ENCODE measurements at places on chromosomes 13 and 19.

GRCh38 chr13:22114630-22115311 lies 443.9 kb downstream of the FGF9 start:
- peak; percentile 34 for DNase-seq

- DNase-seq: peak; percentile 34
Observed at GRCh38 chr19:5001615-5002014, 32.7 kb downstream of the KDM4B start.

GRCh38 chr13:78046331-78046730 lies 127.7 kb upstream of the EDNRB start:
- no peak for DNase-seq

- DNase-seq: no peak
Observed at GRCh38 chr13:59700281-59700680, 463.4 kb downstream of the DIAPH3 start.

GRCh38 chr13:110512198-110512740 lies 49.3 kb downstream of the RAB20 start:
- no peak for DNase-seq

- no peak for DNase-seq
Observed at GRCh38 chr13:96181911-96182310, 92.0 kb downstream of the HS6ST3 start.

- DNase-seq: no peak
Observed at GRCh38 chr13:114147803-114148520, 15.5 kb upstream of the RASA3 start.

GRCh38 chr13:98919566-98919965 lies 58.3 kb downstream of the DOCK9 start:
- DNase-seq: no peak

GRCh38 chr13:34322014-34322742 lies 504.2 kb downstream of the RFC3 start:
- DNase-seq: no peak

- DNase-seq: no peak
Observed at GRCh38 chr19:15419413-15420025, 731 bp upstream of the AKAP8L start.

DNA sequence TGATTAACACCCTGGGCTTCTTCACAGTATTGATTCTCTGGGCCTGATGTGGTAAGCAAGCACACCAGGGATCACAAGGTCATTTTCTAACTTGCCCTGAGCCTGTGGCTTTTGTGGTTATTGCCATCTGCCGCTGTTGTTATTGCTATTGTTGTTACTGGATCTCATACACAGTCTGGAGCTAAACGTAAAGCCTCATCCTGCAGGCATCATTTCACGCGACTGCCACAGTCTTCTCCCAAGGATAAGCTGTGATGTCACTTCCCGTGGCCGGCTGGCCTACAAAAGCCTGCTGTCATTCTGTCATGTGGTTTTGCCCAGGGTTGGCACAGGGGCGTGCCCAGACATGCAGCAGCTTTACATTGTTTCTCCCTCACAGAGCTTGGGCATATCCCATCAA lies 154.0 kb upstream of the GPR12 start:
- DNase-seq: no peak

GRCh38 chr19:11236324-11237301 lies 2.8 kb upstream of the ANGPTL8 start:
- DNase-seq: no peak

- no peak for DNase-seq
Observed at GRCh38 chr13:34020388-34020787, 202.4 kb downstream of the RFC3 start.

GRCh38 chr13:25490236-25490635 lies 118.5 kb downstream of the ATP8A2 start:
- no peak for DNase-seq

DNA sequence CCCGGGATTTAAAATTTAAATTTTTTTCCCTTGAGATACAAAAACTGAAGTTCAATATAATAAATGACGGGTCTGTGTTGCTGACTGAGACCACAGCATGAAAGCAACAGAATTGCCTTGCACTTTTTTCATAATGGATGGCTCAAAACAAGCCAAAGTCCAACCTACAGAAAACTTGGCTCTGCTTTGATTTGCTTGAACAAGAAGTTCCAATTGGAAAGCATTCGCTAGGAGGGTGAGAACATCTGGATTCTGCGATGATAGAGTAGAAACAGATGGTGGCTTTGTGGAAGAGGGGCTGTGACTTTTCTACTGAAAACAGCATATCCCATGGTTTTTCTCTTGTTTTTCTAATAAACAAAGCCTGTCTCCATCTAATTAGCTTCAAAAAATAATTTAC lies 46.4 kb downstream of the THSD1 start:
- DNase-seq: no peak

GRCh38 chr13:80814541-80814940 lies 473.6 kb upstream of the SPRY2 start:
- DNase-seq: no peak

- no peak for DNase-seq
Observed at GRCh38 chr19:47157431-47158321, 27.0 kb downstream of the SAE1 start.

DNA sequence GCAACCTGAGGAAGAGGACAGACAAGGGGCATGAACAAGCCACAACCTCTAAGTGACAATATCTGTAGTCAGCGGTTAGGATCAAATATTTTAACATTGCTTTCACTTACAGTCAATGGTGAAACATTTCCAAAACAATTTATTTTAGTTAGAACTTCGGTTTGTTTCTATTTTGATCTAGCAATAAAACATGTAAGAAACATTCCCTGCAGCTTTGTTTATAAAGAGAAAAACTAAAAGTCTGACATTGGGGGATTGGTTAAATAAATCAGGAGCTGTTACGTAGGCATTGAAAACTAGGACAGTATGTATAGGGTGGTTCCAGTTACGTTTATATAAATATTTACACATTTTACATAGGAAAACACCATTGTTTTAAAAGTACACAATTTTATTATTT lies 3.4 kb downstream of the URI1 start:
- no peak for DNase-seq

DNA sequence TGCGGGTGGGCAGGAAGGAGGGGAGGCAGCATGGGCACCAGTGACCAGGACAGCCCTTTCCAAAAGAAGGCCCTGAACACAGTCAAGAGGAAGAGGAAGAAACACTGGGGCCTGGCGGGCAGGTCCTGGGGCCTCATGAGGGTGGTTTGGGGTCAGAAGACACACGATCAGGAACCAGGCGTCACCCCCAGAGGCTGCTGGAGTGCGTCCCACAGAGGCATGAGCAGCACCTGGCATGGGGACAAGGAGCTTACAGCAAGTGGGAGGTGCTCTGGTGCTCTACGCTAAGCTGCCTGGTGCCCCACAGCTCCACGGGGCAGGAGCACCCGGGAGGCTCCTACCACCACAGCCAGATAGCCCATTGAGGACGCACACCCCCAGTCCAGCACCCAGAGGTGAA lies 20.0 kb downstream of the ELL start:
- peak; percentile 41 for DNase-seq

GRCh38 chr13:27977476-27978300 lies 8.6 kb upstream of the CDX2 start:
- DNase-seq: no peak

- DNase-seq: no peak
Observed at GRCh38 chr13:110705356-110705825, 525 bp downstream of the CARS2 start.

- no peak for DNase-seq
Observed at GRCh38 chr19:11018179-11018578, 57.3 kb downstream of the SMARCA4 start.

- DNase-seq: no peak
Observed at GRCh38 chr13:22288496-22288895, 617.6 kb downstream of the FGF9 start.

- no peak for DNase-seq
Observed at GRCh38 chr13:44218501-44219240, 155.0 kb upstream of the SERP2 start.

- DNase-seq: no peak
Observed at GRCh38 chr13:104460554-104460953, 1394.3 kb upstream of the SLC10A2 start.

GRCh38 chr13:33744589-33745369 lies 73.2 kb upstream of the RFC3 start:
- DNase-seq: no peak

GRCh38 chr19:41546386-41546789 lies 29.6 kb upstream of the CEACAM21 start:
- no peak for DNase-seq

DNA sequence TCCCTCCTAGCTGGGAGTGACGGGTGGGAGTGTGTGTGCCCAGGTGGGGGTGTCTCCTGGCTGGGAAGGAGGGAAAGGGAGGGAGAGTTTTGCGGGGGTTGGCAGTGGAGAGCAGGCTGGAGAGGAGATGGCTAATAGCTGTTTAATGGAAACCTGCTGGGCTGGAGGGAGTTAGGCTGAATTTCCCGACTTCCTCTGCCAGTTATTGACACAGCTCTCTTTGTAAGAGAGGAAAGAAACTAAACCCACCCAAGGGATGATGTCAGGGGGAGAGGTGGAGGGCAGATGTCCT lies 10.2 kb upstream of the ILF3 start:
- DNase-seq: no peak

DNA sequence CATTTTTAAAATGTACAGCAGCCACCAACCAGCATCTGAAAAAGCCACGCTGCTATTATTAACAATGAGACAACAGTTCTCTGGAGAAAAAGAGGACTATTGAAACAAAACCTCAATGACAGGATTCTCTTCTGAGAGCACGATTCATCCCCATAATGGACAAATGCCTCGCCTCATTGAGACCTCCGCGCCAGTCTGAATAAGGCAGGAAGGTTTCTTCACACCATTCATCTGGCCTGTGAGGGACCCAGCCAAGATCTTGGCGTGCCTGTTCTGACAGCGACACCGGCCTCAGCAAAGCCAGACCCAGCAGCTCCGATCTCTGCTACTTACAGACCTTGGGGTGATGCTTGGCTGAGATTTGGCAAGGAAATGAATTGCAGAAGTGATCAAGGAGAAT lies 14.8 kb downstream of the SMIM7 start:
- DNase-seq: no peak

DNA sequence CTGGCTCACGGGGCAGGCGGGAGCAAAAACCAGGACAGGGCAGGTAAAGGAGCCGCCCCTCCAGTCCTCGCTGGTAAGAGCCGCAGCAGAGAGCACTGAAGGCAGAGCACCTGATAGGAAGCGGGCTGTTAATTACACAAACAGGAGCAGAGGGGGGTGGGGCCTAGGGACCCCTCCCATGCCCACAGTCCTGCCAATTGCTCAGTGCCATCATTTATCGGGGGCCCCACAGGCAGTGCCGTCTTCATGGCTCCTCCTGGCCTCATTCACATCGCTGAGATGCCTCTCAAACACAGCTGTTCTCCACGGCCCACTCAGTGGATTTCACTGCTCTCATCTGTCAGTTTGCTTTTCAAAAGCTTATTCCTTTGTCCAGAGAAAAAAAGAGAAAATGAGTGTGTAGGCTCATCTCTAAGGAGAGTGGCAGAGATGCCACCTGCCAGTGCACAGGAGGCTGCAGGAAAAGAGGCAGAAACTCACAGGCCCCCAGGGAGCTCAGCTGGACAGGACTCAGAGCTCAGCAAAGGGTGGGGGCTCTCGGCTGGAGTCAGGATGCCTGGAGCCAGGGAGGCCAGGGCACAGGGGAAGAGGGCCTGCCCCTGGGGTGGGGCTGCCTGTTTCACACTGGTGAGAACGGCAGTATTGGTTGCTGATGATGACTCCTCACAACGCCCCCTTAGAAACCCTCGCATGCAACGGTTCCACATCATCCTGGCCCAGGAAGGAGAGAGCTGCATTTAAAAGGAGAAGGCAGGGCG lies 174.6 kb downstream of the COL4A1 start:
- DNase-seq: no peak

DNA sequence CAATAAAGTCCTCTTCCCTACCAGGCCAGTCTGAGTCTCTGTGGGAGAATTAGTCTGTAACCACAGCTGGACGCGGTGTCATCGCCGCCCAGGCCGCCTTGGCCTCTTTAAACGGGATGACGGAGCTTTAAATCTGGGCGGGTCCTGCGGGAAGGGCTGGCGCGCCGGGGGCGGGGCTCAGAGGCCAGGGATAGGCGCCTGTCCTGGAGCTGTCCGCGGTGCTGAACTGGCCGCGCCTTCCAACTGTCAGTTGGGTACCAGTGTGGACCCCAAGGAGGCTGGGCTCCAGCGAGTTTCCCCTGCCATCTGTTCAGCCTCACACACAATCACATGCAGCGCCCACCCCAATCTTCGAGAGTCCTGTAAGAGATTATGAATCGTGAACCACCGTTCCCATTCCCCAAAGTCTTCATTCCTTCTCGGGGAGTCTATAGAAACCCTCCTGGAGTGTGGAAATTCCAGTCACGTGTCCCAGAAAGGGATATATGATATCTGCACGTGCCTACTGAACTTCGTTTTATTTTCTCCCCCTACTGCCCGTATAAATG lies 11.5 kb downstream of the APLP1 start:
- peak; percentile 68 for DNase-seq

DNA sequence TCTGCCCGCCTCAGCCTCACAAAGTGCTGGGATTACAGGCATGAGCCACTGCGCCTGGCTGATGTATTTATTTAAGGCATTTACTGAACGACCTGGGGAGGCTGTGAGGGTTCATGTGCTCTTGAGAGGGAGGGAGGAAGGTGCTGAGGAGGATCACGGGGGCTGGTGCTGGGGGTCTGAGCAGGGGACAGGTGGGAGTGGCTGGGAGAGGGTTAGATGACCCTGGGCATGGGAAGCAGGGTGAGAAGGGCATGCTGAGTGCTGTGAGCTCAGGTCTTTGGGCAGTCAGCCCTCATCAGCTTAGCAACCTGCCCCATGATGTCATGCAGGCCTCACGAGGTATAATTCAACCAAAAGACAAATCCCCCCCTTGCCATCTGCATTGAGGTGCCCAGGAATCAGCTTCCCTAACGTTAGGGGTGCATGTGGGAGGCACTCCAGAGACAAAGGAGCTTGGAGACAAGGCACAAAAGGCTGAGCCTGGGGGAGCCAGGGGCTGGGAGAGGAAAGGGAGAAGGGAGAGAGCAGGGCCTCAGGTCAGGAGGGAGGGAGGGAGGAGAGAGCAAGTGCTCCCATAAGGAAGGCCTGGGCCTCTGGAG lies 36.4 kb downstream of the SUGP2 start:
- DNase-seq: no peak

DNA sequence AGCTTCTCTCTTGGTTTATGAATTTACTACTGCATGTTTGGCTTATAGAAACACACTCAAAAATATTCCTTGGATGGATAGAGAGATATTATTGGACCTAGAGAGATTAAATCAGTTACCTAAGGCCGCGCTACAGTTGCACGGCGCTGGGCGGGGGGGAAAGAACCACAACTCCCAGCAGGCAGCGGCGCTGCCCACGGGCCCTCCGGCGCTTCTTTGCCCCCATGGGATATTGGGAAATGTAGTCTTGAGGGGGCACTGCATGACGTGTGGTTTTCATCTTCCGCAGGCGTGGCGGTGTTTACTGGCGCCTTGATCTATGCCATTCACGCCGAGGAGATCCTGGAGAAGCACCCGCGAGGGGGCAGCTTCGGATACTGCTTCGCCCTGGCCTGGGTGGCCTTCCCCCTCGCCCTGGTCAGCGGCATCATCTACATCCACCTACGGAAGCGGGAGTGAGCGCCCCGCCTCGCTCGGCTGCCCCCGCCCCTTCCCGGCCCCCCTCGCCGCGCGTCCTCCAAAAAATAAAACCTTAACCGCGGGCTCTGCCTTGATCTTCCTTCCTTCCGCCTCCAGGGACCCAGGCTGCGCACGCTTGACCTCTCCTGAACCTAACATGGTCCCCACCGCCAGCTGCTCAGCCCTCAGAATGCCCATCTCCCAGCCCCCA lies 4.8 kb downstream of the EMP3 start:
- no peak for DNase-seq

- no peak for DNase-seq
Observed at GRCh38 chr19:58578012-58578925, 5.1 kb upstream of the MZF1 start.
